Myometrial cell (primary cell): ENCODE measurements at places on chromosomes 1 and 21. TPM values are rescaled to one million over a fixed set of nuclear protein-coding genes. Genes with fewer than 3 reads are reported as not detected.

KRTAP21-2 gene
- not detected in 2 replicates for total RNA-seq

CFHR1 gene
- 0.29 TPM in 1 of 2 replicates, not detected in the other for total RNA-seq

KRTAP19-1 gene
- not detected in 2 replicates for total RNA-seq

CRYZ gene
- total RNA-seq = 32.9 and 41.8 TPM in 2 replicates

OLIG2 gene
- total RNA-seq = not detected in 2 replicates

OR10Z1 gene
- total RNA-seq = not detected in 2 replicates

TFB2M gene
- 13.0 and 13.6 TPM in 2 replicates for total RNA-seq

OR10J1 gene
- total RNA-seq = not detected in 2 replicates

TLCD4 gene
- total RNA-seq = under 0.01 TPM in 1 of 2 replicates, not detected in the other

BATF3 gene
- 0.35 and 1.4 TPM in 2 replicates for total RNA-seq

SORT1 gene
- total RNA-seq = 9.2 and 10.8 TPM in 2 replicates

C4BPA gene
- not detected in 2 replicates for total RNA-seq

BARHL2 gene
- total RNA-seq = not detected in 2 replicates
